ENCODE measurements at places on chromosomes 3 and 15. TPM values are rescaled to one million over a fixed set of nuclear protein-coding genes. Genes with fewer than 3 reads are reported as not detected.

MKRN2OS gene
- total RNA-seq = 1.3 TPM

- no peak for ATAC-seq
These were observed 63.1 kb downstream of the STRIT1 start for GRCh38 chr3:155230382-155230781.

- no peak for ATAC-seq
These were observed 12.1 kb downstream of the ZDHHC19 start for GRCh38 chr3:196198771-196199753.

- ATAC-seq = no peak
These were observed 37.4 kb upstream of the PRICKLE2 start for GRCh38 chr3:64262574-64263114.

- ATAC-seq = no peak
These were observed 270.0 kb downstream of the GOLGA6L6 start for GRCh38 chr15:20271647-20272046.

DNA sequence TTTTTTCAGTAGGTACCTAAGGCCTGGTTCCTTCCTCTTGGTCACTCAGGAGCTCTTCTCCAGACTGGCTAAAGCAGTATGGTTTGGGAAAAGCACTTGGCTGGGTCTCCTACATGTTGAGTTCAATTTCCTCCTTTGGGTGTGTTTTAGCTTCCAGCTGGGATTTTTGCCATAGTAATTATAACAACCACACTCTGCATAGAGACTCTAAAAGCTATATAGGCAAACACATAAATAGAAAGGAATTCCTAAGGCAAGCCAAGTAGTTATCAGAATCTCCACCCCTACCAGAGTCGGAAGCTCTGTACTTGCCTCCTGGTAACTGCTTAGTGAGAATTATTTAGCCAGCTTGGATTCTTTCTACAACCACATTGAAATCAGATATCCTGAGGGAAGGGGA is 48.6 kb downstream of the FOXL2 start:
- peak; percentile 34 for ATAC-seq

PLA2G4D gene
- not detected for total RNA-seq

DNA sequence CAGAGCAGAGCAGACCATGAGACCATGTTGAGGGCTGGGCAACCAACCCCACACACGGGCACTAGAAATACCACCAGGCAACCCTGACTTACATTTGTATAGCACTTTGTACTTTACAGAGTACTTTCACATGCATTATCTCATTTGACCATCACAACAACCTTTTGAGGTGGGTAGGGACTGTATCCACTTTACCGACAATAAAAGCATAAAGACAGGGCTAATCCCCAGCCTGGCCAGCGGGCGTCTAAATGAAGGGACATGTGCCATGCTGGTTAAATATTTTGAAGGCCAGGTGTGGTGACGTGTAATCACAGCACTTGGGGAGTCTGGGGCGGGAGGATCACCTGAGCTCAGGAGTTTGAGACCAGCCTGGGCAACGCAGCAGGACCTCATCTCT is 23.6 kb downstream of the RASGRP1 start:
- no peak for ATAC-seq

GRCh38 chr15:99677540-99678134 is 55.6 kb downstream of the LYSMD4 start:
- no peak for ATAC-seq

- ATAC-seq = no peak
These were observed 192.8 kb downstream of the ARPP21 start for GRCh38 chr3:35832140-35832571.

GRCh38 chr15:48466820-48467219 is 135.6 kb downstream of the DUT start:
- ATAC-seq = no peak

EPHA3 gene
- 9.3 TPM for total RNA-seq

DNA sequence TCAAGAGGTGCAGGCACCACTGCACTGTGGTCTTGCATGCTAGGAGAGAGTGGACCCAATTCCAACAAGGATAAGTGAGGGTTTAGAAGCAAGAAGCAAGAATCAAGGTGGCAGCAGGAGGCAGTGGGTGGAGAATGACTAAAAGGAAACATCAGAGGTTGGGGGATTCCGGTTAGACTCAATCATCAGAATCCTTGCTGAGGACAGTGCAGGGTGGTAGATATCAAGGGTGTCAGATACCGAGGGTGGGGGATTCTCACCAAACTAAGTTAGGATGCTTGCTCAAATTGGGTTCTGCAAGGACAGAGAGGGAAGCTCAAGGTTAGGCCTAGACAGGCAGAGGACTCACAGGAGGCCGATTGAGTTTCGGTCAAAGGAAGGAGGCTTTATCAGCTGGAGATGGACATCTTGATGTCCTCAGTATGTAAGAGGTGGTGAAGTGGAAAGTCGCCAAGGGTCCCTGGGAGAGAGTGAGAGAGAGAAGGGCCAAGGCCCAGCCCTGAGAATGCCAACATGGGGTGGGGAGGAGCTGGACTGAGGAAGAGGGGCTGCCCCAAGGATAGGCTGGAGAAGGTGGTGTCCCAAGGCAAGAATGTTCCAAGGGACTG is 102.2 kb downstream of the ARNT2 start:
- ATAC-seq = no peak

DNA sequence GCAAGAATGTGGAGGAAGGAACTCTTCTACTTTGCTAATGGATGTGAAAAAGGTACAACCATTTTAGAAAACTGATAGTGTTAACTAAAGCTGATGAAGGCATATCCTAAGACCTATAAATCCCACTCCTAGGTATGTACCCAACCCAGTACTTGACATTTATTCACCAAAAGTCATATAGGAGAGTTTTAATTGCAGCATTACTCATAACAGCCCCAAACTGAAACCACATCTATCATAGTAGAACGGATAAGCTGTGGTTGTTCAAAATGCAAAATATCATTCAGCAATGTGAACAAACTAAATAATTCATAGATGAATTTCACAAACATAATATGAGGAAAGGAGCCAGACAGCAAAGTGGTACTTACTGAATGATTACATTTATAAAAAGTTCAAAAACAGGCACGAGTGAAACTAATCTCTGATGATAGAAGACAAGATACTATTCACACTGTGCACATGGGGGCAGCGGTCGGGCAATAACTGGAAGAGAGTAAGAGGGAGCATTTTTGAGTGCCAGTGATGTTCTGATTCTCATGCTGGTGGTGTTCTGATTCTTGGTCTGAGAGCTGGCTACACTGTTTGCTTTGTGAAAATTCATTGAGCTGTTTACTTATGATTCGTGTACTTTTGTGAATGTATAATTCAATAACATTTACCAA is 34.3 kb downstream of the GOLIM4 start:
- ATAC-seq = no peak

GRCh38 chr15:26166429-26166828 is 303.3 kb upstream of the ATP10A start:
- ATAC-seq = no peak

DNA sequence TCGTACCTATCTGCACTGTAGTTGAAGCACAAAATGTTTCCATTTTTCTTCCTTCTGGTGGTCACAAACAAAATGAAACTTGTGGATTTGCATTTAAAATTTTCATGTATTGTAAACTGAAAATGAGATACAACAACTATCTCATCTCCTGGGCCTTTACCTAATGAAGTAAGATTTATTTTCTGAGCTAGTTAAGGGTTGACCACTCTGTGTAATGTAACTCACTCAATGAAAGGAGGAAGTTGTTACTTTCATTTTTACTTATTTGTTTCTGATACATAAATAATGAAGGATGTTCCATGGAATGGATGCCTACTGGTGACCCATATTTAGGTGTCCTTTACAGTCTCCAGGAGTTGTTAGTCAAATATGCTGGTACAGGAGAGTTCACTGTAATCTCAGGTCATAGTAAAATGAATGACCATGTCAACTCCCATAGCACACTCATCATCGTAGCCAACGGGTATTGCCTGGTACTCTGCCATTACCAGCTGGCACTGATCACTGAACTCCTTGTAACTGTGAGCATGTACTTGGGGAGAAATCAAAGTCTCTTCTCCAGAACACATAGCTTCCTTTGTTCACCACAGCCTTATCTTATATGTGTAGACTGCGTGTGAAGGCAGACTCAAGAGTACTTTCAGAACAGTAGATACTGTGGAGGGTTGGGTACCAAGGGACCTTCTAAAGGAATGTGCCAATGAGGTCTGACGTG is 474.2 kb upstream of the ROBO2 start:
- ATAC-seq = no peak
